ENCODE measurements at places on chromosomes 5 and 9.

- no peak for DNase-seq
Observed at GRCh38 chr5:134547579-134547978, 22.1 kb downstream of the JADE2 start.

DNA sequence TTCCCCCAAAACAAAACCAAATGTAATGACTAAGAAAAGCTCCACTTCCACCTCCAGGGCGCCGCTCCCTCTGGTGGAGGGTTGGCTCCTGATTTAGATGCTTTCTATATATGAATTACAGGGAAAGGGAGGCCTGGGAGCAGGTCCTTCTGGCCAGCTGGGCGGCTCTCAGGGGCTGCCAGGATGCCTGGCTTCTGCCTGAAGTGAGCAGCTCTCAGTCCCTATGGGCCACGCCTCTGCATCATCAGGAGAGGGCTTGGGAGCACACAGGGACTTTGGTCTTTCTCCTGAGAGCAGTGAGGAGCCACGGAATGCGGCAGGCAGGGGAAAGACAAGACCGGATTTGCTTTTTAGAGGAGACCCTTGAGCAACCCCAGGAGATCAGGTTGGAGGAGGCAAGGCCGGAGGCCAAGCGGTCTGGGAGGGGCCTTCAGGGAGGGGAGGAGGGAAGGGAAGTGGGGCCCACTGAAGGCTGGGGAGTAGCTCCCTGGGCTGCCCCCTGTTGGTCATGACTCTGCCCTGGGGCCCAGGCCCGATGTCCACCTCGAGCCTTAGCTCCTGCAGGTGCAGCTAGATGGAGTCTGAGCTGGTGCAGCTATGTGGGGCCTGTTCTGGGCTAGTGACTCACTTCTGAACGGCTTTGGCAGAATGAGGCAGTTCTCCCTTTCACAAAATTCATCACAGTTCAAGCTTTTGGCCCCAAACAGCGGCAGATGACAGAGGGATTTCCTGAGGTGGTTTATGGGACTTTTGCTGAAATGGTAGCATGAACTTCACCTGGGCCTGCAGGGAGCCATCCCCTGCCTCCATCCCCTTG is 11.3 kb upstream of the GRHPR start:
- no peak for DNase-seq

- no peak for DNase-seq
Observed at GRCh38 chr9:2132484-2133082, 117.4 kb downstream of the SMARCA2 start.

GRCh38 chr5:6176102-6176693 is 202.1 kb downstream of the MED10 start:
- no peak for DNase-seq

DNA sequence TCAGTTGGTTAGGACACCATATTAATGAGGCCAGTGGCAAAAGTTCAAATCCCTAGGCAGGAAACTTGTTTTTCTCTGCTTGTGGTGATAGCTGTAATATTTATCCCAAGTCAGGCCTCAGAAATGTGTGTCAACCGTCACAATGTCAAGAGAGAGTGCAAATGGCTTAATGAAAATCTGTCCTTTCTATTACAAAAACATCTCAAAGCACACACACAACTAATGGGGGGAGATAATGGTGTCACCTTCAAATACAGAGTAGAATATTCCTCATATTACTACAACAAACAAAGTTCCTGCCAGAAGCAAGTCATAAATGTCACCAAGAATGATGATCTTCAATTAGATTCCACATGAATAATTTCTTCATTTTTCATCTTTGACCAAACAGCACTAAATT is 127.2 kb upstream of the MARCHF11 start:
- no peak for DNase-seq

DNA sequence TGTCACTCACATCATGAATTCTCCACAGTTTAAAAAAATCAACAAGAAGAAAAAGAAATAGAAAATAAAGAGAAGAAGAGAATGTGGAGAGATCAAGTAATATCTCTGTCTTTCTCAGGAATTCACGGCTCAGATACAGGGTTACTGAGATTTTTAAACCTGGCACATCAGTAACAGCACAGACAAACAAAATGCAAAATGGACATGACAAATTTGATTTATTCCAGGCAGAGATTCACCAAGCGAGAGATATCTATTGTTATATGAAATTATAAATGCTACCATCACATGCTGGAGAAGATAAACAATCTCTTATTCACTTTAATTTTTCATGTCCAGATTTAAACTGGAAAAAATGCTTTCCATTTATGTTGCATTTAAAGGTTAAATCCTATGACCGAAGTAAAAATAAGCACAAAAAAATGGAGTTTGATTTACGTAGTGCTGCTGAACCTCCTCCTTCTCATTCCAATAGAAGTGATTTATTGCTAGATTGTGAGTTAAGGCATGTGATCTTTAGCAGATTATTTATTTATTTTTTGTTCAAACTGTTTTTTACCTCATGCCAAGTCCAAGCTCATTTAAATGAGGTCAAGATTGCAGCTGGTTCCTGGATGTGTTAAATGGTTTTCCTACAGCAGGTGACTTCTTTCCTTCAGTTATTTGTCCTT is 926.4 kb downstream of the MAT2B start:
- DNase-seq: no peak

DNA sequence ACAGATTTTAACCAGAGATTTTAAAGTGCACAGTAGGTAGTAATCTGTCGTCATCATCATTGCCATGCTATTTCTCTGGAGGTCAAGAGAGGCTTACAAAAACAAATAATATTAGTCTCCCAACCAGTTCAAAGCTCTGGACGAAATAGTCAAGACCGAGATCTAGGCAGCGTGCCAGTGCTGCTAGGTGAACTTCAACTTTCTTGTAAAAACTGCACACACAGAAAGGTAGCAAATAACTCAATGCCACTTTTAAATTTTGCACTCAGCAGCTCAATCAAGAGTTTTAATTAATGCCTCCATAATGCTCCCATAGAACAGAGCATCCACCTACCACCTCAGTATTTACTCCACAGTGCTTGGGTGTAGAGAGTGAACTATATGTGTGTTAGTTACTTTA is 656.8 kb downstream of the IRX1 start:
- DNase-seq: no peak

DNA sequence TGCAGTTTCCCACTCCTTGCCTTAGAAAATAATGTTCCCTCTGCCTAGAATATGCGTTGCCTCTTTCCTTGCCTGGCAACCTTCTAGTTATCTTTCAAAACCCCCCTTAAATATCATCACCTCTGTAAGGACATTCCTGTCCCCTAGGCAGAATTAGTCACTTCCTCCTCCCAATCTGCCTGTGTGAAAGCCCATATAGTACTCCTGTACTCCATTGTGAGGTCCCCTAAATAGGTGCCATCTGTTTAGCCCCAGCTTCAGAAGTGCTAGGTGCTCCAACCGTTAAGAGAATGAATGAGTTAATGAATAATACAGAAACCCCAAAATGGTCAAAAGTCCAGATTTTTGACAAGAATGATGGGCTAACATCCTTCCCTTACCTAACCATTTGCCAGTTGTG is 181.4 kb downstream of the GDNF start:
- DNase-seq: no peak

DNA sequence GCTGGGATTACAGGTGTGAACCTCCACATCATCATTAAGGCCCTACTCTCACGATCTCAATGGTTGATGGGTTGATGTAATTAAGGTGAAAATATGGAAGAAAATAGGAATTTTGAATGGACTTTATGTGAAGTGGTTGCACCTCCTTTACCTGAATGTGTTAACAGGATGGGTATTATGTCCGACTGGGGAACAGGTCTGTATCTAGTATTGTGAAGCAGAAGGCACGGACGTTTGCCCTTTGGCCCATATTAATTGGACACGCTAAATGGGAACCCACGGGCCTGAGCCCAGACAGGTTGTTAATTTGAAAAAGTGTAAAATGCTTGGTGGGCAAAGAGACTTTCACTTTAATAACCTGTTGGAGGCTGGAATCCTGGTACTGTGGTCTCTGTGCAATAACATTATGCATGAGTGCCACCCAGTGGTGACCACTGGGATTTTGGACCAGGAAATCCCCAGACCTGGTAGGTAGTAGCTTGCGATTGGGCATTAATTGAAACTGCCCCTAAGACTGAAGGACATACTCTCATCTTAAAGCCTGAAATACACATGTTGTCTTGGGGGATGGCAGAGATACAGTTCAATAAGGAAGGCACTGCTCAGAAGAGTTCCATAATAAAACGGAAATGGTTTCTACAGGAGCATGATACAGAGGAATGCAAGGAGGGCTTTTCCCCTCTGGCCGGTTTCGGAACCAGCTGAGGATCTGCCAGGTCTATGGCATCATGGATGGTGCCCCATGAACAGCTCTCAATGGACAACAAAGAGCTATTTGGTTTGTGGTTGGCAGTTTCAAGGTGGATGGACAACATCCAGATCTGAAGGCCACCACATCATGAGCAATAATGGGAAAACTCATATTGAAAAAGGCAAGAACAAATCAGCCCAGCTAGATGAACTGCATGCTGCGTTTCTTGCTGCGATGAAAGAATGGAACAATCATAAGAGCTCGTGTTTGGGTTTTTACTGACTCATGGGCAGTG is 26.2 kb upstream of the BICD2 start:
- DNase-seq: peak; percentile 85

GRCh38 chr5:174320051-174320450 is 274.5 kb downstream of the NSG2 start:
- no peak for DNase-seq

DNA sequence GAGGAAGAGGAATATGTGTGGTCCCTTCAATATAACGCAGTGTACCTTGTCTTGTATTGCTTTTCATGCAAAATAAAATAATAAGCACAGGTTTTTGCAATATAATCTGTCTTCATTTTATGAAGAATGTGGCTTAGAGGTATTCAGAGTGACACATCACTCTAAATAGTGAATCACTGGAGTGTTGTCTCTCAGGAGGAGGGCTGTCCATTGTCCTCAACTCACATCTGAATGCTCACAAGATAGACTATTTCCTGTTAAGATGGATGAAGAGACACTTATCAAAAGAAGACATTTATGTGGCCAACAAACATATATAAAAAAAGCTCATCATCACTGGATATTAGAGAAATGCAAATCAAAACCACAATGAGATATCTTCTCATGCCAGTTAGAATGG is 1147.5 kb upstream of the C9orf72 start:
- no peak for DNase-seq

DNA sequence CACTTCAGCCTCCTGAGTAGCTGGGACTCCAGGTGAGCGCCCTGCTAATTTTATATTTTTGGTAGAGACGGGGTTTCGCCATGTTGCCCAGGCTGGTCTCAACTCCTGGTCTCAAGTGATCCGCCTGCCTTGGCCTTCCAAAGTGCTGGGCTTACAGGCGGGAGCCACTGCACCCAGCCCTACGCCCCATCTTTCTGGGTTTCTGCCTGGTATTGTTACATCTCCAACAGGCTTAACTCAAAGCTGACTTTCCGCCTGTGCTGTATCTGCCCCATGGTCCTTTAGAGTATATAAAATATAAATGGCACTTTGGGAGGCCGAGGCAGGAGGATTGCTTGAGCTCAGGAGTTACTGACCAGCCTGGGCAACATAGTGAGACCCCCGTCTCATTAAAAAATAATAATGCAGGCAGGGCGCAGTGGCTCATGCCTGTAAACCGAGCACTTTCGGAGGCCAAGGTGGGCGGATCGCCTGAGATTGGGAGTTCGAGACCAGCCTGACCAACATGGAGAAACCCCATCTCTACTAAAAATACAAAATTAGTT is 36.5 kb upstream of the GLDC start:
- DNase-seq: no peak

- DNase-seq: no peak
Observed at GRCh38 chr9:31140316-31140715, 1244.1 kb upstream of the ACO1 start.

DNA sequence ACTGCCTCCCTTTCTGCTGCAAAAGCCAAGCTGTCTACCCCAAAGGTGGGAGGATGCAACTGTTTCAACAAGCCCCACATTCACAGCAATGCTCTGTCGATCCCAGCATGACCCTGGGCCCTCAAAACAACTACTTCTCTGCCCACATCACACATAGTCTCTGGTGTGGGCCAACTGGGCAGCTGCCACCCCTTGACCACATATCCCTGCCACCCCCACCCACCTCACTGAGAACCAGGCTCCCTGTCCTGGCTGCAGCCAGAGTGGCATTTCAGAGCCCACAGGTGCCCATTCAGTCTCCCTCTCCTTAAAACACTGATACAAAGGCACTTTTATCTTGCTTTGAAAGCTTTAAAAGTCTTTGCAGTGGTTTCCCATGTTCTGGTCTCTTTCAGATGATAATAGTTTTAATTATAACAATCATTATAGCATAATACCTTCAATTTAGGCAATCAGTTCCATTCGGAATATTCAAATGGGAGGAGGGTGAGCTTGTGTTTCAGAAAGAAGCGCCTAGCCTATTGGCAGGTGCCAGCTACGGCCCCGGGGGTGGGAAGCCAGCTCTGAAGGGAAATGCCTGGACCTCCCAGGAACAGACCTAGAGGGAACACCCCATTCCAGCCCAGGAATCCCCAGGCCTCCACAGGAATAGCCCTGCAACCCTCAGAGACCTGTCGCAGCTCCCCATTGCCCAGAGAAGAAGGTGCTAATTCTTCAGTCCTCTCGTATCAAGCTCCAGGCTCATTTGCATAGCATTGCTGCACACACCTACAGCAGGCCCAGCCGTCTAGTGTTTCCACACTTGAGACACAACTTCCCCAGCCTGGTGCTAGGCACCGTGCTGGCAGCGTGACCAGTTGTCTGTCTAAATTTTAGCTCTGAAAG is 90.8 kb downstream of the C5orf15 start:
- no peak for DNase-seq

- DNase-seq: no peak
Observed at GRCh38 chr5:171162596-171162995, 146.5 kb upstream of the TLX3 start.

DNA sequence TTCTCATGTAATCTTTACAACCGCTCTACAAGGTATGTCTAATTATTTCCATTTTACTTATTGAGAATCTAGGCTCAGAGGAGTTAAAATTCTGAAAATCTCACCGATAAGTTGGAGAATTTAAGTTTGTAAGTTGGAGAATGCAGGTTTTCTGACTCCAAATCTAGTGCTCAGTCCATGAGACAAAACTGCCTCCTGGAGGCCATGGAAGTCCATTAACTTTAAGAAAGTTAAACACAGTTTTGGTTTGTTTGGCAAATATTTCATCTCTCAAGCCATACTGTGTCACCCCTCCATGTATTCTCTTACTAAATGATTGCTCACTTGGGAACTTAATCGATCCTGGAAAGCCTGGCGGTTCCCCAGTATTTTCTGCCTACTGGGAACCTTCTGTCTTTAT is 52.6 kb downstream of the INIP start:
- no peak for DNase-seq

GRCh38 chr9:122551371-122551770 is 1.5 kb upstream of the OR1N2 start:
- no peak for DNase-seq

- no peak for DNase-seq
Observed at GRCh38 chr5:151534350-151534749, 56.8 kb downstream of the FAT2 start.

- no peak for DNase-seq
Observed at GRCh38 chr9:38445154-38446043, 21.1 kb upstream of the IGFBPL1 start.

GRCh38 chr9:8857926-8858595 is 1058.5 kb upstream of the DMAC1 start:
- DNase-seq: peak; percentile 40

- no peak for DNase-seq
Observed at GRCh38 chr9:6758248-6758497, 400 bp downstream of the KDM4C start.

- no peak for DNase-seq
Observed at GRCh38 chr9:117114768-117115167, 300.1 kb downstream of the ASTN2 start.

All from activated naive CD4-positive, alpha-beta T cell treated with anti-CD3 and anti-CD28 coated beads, Interleukin-2, amount 10 ng/mL, durations not matched to agents 7 days and 5 days (primary cell).